ENCODE measurements at places on chromosomes 4 and X.

DNA sequence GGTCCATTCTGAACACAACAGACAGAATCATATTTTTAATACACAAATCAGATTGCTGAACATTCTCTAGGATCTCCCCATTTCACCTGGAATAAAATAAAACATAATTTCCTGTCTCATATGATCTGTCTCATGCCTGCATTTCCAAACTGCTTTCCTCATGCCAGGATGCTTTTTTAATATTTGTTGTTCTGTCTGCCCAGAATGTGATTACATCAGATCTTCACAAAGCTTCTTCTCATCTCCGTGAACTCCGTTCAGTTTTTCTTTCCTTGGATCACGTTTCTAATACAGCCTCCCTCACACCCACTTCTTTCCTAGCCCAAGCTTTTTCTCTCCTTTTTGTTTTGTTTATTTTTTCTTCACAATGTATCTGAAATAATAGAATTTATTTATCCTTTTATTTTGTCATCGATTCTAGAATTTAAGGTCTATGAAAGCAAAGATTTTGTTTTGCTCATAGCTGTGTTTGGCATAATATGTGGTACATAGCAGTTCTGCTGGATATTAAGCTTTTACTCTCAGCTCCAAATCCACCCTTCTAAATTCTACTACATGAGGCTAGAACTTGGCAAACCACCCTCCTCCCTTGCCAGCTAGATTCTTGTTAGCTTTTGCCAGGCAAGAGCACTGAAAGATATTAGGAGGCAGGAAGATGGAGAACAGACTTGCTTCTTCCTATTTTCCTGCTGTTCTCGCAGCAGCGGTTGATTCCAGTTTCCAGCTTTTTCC, 165.5 kb upstream of the SLIT2 start:
- no peak for DNase-seq

DNA sequence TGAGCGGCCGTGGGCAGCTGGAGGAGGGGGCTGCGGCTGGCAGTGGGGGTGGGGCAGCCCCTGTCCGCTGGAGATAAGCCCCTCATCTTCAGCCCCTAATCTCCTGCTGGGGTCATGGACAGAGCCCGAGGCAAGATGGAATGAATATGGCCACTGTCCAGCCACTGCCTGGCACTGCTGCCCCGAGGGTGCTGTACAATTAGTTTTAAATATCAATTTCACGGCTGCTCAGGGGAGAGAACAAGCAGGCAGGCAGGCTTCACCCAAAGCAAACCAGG, 64.1 kb upstream of the NKX1-1 start:
- no peak for DNase-seq

DNA sequence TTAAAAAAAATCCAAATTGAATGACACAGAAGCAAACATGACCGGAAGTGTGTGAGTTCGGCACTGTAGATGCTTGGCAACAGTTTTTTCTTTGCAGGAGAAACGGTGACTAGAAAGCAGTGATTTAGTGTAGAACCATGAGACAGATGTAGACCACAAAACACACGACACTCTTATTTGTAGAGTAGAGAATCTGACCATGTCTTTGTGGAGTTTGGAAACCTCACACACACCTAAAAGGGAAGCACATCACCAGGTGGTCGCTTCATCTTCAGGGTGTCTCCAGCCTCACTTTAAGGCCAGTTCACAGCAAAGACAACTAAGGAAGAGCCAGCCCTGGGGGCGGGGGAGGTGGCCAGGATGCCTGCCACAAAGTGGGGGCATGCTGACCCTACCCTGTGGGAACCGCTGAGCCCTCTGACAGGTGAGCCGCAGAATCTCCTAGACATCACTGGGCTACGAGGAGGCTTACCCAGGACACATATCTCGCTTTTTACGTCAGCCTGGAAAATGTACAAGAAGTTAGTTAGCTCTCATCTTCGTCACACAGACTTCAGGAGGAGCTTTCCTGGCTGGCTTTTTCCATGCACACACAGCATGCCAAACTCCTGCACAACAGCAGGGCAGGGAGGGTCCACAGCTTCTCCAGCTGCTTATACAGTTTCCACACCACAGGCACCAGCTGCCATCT, 64.4 kb upstream of the PDLIM3 start:
- no peak for DNase-seq

GRCh38 chr4:573122-573892, 2.8 kb downstream of the TMEM271 start:
- no peak for DNase-seq

DNA sequence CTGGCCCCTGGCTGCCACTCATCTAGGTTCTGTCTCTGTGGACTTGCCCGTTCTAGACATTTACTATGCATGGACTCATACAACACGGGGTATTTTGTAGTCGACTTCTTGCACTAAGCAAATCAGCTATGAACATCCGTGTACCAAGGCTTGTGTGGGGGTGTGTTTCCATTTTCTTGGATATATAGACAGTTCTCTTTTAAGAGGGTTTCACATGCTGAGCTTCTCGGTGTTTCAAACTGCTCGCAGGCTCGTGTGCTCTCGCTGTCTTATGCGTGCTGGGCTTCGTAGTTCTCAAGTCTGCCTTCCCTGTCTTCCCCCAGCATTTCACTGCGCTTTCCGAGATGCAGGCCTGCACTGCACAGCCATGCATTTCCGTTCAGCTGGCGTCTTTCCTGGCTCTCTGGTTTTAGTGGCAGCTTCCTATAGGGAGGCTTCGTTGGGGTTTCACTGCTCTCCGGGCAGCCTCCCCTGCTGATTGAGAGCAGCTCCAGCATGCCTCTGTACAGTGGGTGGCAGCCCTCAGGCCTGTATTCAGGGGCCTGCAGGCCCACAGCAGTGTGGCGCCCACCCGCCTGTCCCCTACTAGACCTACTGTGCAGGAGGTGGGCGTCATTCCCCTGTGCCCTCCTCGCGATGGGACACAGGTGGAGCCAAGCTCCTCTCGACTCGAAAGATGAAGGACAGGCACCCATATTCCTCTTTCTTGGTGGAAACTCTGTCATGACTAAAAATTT, 27.6 kb downstream of the ZBTB49 start:
- no peak for DNase-seq

DNA sequence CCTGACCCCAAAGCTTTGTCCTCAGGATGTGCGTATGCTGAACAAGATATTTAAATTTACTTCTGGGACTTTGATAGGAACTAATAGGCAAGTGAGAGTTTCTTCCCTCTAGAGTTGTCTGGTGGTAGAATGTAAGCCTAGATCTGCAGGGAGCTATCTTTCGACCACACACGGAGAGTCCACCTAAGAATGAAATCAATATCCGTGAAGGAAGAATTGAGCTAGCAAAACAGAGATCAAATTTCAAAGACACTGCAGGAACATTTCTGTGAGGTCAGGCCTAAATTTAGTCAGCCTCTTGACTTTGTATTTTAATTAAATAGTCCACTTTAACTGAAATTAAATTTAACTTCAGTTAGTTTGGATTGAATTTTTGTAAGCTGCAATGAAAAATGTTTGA, 871.3 kb downstream of the RAB28 start:
- no peak for DNase-seq

DNA sequence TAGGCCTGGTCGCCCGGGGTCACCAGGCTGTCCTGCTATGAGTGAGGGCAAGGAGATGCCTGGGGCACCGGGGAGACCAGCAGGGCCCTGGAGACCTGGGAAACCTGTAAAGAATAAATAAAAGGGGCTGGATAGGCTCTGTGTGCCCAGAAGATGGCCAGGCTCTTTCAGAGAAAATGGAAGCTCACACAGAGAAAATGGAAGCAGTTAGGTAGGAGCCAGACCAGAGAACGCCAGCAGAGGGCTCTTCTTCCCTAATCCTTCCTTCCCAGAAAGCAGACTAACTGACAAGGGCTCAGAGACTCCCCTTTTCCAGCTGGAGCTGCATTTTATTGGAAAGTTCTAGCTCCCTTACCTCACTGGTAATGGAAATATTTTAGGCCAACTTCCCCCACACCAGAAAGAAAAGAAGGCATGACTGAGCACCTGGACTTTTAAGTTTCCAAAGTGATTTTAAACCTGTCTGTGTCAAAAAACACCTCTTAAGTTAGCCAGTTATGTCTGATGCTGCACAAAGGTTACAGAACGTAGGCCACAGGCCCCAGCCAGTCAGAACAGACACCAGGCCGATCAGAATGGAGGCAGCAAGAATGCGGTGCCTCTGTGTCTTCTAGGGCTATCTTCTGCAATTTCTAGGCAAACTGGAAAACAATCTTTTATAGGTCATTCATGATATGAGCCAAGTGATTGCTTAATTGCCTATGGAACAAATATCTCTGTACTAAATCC, 74.0 kb downstream of the ATG4A start:
- DNase-seq = no peak

DNA sequence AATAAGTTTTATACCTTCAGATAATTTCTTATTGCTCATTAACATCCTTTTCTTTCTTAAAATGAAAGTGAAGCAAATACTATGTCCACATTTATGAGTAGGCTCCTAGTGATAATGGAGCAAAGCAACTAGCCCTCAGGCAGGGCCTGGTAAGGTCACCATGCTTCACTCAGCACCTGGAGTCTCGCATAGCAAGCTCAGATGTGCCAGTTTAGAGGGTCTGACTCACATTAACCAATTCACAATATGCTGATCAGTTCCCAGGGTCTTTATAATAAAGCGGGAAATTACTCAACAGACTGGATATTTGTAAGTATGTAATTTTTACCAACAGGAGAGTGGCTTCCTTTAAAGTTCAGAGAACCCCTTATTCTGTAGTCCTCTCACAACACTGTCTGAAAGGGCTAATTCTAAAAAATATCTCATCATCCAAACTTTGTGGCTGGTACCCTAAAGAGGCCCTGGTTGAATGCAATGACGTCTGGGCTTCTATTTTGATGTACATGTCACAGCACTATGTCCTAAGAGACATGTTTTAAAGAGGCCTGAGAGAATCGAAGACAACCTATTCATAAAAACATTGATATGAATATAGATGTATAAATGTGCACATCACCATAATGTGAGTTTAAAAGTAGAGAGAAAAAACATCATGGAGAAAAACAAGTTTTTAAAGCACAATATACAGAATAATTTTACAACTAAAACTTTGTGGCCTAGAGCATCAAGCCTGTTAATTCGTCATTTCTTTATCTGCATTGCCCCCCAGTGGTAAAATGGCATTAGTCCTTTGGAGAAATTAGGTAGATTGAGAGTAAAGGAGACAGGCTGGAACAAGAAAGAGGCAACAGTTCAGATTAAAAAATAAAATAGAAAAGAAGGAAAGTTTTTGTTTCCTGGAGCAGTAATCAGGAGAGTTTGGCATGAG, 44.3 kb downstream of the IL21 start:
- no peak for DNase-seq

- no peak for DNase-seq
Observed at GRCh38 chr4:100082852-100083251, 107.4 kb downstream of the DDIT4L start.

DNA sequence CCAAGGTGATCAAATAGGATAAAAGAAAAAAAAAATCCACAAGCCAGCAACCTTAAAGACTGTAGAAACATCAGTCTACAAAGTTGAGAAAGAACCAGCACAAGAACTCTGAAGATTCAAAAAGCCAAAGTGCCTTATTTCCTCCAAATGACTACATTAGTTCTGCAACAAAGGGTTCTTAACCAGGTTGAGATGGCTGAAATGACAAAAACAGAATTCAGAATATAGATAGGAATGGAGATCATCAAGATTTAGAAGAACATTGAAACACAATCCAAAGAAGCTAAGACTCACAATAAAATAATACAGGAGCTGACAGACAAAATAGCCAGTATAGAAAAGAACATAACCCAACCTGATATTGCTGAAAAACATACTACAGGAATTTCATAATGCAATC, 156.5 kb upstream of the ZCCHC13 start:
- no peak for DNase-seq

GRCh38 chr4:680928-681645, 6.7 kb downstream of the MYL5 start:
- no peak for DNase-seq

GRCh38 chr4:150215601-150216000, 137.4 kb downstream of the DCLK2 start:
- no peak for DNase-seq
